ENCODE measurements at places on chromosomes 16 and 17.

GRCh38 chr17:75364078-75364477 is 41.4 kb downstream of the GRB2 start:
- DNase-seq: no peak

GRCh38 chr17:51456942-51457341 is 196.6 kb downstream of the UTP18 start:
- no peak for DNase-seq

- DNase-seq: no peak
These were observed 5.6 kb upstream of the CDK5R1 start for GRCh38 chr17:32481193-32481592.

GRCh38 chr16:15523939-15524338 is 89.6 kb downstream of the BMERB1 start:
- no peak for DNase-seq

DNA sequence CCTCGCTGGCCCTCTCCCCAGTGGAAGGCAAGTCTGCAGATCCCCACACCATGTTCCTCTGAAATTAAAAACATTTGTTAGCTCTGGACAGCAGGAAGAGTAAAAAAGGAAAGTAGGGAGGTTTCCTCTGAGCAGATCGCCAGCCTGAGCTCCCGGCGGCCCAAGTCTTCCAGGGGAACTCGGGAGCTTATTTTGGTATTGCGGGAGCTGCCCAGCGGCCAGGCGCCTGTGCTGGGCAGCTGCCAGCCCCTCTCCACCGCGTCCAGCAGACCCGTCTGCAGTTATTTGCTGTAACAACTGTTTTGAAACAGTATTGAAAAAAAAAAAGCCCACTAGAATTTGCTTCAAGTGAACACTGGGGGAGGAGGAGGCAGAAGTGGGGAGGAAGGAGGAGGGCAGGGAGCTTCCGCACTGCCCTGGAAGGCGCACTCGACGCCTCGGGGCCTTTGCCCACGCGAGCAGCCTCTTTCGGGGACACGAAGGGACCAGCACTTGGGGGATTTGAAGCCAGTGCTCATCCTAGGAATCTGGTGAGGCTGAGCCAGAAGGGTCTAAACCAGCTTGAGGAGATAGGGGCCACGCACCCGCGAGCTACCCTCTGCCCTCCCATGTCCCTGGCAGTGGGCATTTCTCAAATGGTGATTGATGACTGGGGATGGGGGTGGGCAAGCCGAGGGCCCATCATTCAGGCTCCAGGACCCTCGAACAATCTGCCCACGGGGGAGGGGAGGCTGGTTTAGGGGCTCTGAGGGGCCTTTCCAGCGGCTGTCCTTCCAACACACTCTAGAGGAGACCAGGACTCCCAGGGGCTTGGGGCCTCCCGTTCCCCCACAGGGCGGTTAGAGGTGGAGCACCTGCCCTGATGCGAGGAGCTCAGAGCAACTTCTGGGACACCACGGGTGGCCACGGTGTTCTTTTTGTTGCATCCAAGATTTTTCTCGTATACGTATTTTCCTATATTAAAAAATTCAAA is 3.0 kb upstream of the BAHCC1 start:
- no peak for DNase-seq

GRCh38 chr17:17042851-17043460 is 699 bp downstream of the MPRIP start:
- peak; percentile 13 for DNase-seq

GRCh38 chr17:43033948-43034881 is 9.2 kb downstream of the RND2 start:
- DNase-seq: no peak

DNA sequence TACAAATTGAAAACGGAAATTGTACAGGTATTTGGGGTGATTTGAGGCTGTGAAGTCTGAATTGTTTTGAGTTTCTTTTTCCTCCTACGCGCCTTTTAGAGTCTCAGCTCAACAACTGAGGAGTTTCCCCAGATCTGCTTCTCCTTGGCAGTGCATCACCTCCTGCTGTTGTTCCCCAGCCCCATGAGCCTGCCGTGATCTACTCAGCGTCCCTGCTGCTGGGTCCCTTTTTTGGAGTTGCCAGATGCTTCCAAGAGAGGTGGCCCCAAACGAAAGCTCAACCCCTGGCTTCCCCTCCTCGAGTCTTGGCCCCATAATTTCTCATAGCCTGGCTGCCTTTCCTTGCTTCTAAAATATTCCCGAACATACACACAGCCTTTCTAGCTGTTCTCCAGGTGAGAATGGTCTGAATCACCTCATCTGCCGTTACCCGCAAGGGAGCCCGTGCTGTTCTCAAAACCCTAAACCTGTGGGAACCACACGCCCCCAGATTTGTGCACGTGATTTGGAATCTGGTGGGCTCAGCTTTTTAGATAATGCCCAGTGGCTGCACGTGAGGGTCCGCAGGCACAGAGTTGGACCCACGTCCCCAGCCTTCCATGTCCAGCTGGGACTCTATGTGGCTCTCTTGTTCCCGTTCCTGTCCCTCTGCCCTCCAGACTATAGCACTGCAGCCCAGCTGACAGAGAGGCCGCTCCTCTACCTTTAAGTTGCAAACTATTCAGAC is 179.1 kb upstream of the CHMP6 start:
- DNase-seq: no peak

GRCh38 chr16:56616608-56617211 is 8.3 kb downstream of the MT2A start:
- no peak for DNase-seq

- no peak for DNase-seq
These were observed 37.3 kb upstream of the PHOSPHO1 start for GRCh38 chr17:49267912-49268311.

DNA sequence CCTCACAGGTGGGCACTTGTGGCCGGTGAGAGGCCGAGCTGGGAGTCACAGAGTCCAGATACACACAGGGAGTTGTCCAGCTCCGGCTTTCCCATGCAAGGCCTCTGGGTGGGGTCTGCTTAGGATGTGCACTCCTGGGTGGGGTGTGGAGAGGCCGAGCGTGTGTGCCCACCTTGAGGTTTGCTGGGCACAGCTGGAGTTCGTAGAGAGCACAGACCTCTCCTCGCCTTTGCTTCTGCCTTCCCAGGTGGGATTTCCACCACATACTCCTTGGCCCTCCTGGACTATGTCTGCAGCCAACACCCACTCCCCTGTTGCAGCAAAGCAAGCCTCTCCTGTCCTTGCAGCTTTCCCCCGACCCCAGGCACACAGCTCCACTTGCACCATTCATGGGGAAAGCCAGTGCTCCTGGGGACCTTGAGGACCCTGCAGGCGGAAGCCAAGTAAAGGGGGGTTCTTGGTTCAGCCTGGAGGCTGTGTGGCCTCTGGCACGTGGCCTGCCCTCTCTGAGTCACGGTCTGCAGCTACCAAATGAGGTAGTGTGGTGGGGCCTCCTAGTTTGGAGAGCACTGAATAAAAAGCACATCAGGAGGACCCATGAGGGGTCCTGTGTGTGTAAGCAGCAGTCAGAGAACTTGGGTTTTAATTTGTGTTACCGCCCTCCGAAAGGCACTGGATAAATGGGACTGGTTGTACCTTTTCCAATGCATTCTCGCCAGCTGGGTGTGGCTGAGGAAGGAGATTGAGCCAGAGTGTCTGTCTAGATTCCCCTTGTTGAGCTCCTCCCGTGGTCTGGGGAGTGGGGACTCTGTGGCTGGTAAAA is 31.5 kb downstream of the MPRIP start:
- DNase-seq: no peak

- no peak for DNase-seq
These were observed 57.3 kb downstream of the MGAT5B start for GRCh38 chr17:76925441-76925891.

DNA sequence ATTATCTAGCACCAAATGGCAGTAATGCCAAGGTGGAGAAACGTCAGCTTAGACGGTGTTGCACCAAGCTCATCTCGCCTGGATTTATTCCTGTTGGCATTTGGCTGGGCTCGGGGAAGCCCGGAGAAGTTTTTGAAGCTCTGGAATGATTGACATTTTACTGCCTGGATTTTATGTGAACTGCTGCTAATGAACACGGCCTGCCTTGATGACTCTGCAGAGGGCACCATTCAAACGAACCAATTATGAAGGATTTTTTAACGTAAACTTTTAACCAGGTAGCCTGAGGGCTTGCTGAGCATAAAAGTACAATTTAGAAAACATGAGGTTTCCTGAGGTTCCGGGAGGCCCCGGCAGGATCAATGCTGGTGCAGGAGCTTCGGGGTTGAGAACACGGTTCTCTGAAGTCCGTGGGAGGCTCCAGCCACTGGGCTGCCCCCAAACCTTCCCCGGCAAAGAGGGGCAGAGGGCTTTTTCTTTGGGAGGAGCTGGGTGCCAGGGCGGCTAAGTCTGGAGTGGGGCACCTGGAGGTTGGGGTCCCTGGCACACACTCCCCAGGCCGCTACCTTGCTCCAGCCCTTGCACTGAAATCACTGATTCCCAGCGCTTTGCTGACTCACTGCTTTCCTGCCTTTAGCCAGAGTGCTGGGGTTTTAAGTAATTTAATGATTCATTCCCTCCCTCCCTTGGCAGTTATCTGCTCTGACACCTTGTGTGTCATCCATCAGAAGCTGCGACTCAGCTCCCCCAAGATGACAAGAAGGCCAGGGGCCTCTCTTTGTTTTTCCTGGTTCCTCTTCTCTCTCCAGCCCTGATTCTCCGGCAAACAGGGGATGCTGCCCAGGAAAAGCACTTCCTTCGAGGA is 161.2 kb upstream of the IRX3 start:
- no peak for DNase-seq

DNA sequence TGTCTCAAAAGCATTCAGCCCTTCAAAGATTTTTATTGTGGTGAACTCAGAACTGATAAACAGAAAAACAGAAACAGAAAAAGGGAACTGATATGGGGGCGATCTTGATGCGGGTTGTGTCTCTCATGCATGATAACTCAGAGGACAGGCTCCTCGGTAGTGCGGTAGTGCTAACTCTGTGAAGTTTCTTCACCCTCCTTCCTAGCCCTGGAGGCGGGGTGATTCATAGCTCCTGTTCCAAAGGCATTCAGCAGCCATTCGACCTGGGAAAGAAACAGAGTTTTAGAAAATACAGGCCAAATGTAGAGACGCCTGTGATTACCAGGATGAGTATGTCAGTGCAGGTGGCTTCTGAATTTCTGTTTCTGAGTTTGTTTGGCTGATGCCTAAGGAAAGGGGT is 5.5 kb upstream of the MAF start:
- DNase-seq: no peak

- DNase-seq: no peak
These were observed 81.3 kb upstream of the IRX6 start for GRCh38 chr16:55242667-55243066.

DNA sequence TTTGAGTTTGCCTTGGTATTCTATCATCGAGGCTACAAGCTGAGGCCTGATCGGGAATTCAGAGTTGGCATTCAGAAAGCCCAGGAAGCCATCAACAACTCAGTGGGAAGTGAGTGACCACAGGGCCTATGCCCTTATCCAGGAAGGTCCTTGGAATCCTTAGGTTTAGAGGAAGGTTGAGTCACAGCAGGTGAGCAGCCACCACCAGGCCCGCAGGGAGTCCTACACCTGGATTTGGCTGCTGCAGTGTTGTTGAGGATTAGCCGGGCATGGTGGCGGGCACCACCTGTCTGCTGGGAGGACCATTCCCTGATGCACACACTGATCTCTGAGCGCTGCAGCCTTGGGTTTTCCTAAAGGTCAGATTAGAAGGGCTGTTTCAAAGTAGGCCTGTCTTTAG is 5.2 kb downstream of the ODAD4 start:
- no peak for DNase-seq

- no peak for DNase-seq
These were observed 1.3 kb upstream of the DNAH2 start for GRCh38 chr17:7715936-7716886.

- DNase-seq: no peak
These were observed 9.2 kb upstream of the NF1 start for GRCh38 chr17:31085563-31085962.

DNA sequence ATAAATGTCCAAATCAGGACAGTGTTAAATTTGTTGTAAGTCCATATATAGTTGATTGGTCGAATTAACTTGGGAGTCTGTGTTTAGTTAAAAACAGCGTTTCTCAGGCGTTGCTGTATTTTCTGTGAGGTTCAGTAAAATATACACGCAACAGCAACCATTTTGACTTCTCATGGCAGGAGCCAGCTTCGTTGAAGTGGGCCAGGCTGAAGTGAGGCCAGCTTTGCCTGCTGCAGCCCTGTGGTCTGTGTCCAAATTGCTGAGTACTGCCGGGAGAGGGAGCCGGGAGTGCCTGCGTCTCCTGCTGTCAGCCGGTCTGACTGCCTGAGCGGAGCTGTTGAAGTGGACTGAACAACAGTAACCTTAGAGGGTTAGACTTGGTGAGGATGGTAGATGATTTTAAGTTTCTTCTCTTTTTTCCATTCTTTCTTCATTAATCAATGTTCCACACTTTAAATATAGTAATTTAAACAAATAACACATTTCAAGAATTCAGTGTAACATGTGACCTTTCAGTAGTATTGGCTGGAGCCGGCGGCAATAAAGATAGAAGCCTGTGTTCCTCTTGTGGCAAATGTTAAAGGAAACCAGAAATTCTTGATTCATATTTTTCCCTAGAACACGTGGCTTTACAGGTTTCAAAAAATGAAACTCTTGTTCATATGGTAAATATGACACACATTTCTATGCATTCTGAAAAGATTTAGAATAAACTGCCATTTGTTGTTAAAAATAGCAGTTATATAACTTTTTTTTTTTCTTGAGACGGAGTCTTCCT is 37.0 kb upstream of the ZNF750 start:
- no peak for DNase-seq

DNA sequence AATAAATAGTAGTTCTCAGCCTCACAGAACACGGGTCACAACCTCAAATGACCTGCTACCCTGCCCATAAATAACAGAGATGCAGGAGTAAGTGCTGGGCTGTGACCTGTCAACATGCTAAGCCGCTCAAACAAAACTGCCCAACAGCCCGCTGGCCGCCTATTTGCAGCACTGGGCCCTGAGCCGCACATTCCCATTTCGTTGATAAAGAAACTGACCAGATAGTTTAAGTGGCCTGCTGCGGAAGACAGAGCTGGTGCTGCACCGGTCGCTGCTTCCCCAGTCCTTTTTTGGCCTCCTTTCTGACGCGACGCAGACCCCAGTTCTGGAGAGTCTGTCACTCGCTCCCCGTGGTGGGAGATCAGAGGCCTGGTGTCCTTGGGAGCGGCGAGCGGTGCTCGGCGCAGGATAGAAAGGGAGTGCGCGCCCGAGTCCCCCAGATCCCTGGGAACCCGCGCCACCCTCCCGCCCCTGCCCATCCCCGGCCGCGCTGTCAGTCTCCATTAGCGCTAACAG is 349 bp upstream of the SLC6A2 start:
- no peak for DNase-seq

DNA sequence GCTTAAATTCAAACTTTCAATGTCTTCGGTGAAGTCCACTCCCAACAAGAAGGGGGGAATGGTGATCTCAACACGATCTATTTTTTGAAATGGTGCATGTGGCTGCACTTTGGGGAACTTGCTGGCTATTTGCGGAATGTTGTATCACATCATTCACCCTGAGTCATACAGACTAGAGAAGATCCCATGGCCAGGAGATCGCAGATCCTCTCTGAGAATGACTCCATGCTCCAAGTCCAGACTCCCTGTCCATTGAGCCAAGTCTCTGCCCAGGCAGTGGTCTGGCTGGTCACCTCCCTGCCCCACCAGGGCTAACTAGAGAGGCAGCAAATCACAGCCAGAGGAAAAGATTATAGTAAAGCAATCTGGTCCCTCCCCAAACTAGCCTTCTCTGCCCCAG is 120.6 kb downstream of the XYLT1 start:
- DNase-seq: peak; percentile 32

- DNase-seq: no peak
These were observed 6.0 kb downstream of the PDP2 start for GRCh38 chr16:66886321-66886720.
